Hypothalamus (tissue), 51 donors: ENCODE measurements at places on chromosomes 3 and 15.

DNA sequence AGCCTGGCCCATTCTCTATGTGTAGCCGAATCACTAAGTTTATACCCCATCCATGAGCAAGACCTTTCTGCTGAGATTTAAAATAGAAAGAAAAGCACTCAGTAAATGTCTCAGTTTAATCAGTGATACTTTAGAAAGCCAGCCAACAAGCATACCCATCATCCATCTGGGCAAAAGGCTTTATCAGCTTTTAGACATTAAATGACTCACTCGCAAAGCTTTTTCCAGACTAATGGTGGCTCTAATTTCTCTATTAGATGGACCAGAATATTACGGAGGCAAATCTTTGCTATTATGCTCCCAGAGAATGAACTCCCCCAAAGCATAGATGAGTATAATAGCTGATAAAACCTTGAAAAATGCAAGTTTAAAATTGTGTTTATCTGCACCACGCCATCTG lies 727.8 kb downstream of the GBE1 start:
- DNase-seq: no peak

DNA sequence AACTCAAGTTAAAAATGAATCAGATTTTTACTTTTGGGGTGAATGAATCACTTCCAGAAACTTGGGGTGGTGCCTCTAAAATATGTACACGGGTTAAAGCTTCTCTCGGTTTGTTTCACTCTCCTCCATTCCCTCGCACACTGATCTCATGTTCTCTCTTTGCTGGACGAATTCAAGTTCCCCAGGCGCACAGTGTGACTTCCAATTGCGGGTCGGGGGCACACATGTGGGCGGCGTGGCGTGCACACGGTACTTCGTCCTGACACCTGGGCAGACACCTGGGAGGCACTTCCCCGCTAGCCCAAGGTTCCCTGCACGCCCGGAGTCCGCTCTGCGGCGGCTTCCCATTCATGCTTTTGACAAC lies 692 bp downstream of the SCAANT1 start:
- no peak for DNase-seq

- no peak for DNase-seq
Observed at GRCh38 chr3:172239218-172239790, 199.9 kb downstream of the FNDC3B start.

GRCh38 chr3:176623468-176624150 lies 573.7 kb downstream of the TBL1XR1 start:
- no peak for DNase-seq

- no peak for DNase-seq
Observed at GRCh38 chr3:5226783-5227182, 39.3 kb downstream of the EDEM1 start.

DNA sequence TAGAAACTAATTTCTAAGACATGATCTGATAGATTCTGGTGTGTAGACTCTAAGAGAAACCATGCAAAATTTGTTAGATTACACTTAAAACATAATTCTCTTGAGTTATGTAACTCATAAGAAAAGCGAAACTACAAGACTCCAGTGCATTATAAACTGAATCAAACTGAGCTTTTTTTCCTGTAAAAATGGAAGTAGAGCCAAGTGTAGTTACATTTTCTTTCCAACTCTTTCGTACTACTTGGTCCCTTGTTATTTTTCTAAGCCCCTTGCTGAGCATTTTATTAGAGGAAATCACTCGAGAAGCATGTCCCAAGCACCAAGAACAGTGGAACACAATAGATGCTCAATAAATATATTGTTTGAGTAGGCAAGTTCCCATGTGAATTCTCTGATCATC lies 130.2 kb downstream of the GADL1 start:
- DNase-seq: no peak
